ENCODE measurements at places on chromosomes 16 and 17. TPM values are rescaled to one million over a fixed set of nuclear protein-coding genes. Genes with fewer than 3 reads are reported as not detected.

Gene CETP
- not detected for total RNA-seq

Gene TP53TG3D
- total RNA-seq = not detected

Gene STUB1
- 67.9 TPM for total RNA-seq

Gene INCA1
- 0.25 TPM for total RNA-seq

Gene TPSD1
- not detected for total RNA-seq

Gene ESRP2
- total RNA-seq = not detected

Gene METTL22
- 36.1 TPM for total RNA-seq

Gene PLA2G10
- not detected for total RNA-seq

Gene PIRT
- not detected for total RNA-seq

Gene TTYH2
- 24.5 TPM for total RNA-seq

Gene EVI2A
- total RNA-seq = 34.1 TPM

Gene CCT6B
- 1.9 TPM for total RNA-seq

Gene METTL2A
- total RNA-seq = 23.4 TPM

Data from T-helper 2 cell treated with Interferon-gamma antibody and Interleukin-4, amounts not matched to agents 100 ng/mL and 5 ng/mL, for 36 hours (primary cell).